ENCODE measurements at places on chromosomes 7 and 10.

GRCh38 chr10:24882047-24882698, 70.2 kb downstream of the PRTFDC1 start:
- DNase-seq, result peak; percentile 82

- peak; percentile 28 for DNase-seq
These were observed 58.1 kb downstream of the PRTFDC1 start for GRCh38 chr10:24894309-24894708.

DNA sequence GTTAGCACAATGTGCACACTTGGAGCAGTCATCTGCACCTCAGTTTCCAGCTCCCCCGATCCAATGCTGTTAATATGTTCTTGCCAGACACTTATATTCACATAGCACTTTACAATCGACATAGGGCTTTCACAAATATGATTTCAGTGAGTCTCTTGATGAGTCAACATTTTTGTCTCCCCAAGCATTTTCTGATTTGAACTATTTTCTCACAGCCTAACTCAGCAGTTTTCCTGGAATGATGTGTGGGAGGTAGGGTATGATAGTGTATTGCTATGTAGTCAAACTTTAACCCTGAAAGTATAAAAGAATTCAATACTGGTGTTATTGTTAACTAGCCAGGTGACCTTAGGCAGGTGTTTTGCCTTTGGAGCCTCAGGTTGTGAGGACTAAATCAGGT, 82.5 kb upstream of the LRGUK start:
- peak; percentile 10 for DNase-seq

DNA sequence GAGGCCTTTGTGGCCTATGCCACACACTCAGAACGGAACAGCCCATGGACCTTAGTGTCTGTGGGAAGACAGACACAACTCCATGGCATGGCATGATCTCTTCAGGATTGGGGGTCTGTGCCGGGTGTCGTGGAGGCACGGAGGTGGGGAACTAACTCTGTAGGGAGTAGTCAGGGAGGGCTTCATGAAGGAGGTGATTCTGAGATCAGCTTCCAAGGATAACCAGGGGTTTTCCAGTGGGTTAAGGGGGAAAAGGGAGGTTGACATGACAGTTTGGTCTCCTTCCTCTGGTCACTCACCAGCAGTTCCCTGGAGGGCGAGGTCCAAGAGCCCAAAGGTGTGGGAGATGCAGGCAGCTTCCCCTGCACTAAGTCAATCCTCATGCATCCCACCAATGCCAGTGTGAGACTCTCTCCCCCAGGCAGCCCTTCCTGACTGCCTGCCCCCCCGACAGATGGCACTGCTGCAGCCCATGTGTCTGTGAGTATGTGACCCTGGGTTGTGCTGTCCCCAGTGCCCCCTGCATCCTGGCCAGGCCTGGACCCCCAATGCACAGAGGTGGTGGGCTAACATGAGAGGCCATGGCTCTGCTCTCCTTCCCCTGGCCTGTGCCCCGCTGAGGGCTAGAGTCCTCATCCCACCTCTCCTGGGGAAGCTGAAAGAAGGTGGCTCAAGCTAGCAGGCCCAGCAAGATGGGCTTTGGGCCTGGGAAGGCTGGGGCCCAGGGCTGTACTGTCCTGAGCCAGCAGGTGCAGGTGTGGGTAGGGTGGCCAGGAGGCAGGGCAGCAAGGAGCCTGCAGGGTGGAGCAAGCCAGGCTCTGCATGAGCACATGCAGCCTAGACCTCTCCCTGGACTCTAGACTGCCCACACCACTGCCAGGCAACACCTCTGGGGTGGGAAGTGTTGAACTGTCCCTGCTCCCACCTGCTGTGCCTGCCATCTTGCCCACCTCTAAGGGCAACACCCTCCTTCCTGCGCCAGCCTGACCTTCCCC, 39.7 kb downstream of the RASGEF1A start:
- DNase-seq, result no peak

GRCh38 chr10:14949291-14949690, 4.6 kb downstream of the DCLRE1C start:
- no peak for DNase-seq

GRCh38 chr10:49605216-49605938, 4.7 kb upstream of the SLC18A3 start:
- DNase-seq, result no peak

DNA sequence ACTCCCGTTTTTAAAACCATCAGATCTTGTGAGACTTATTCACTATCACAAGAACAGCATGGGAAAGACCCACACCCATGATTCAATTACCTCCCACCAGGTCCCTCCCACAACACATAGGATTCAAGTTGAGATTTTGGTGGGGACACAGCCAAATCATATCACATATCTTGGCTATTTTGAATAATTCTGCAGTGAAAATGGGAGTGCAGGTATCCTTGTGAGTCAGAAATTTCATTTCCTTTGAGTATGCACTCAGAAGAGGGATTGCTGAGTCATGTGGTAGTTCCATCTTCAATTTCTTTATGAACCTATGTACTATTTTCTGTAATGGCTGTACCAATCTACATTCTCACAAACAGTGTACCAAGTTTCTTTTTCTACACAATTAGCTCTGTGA, 125.8 kb downstream of the ANKRD7 start:
- DNase-seq, result no peak

- DNase-seq, result no peak
These were observed 6.3 kb upstream of the C7orf33 start for GRCh38 chr7:148584154-148584827.

DNA sequence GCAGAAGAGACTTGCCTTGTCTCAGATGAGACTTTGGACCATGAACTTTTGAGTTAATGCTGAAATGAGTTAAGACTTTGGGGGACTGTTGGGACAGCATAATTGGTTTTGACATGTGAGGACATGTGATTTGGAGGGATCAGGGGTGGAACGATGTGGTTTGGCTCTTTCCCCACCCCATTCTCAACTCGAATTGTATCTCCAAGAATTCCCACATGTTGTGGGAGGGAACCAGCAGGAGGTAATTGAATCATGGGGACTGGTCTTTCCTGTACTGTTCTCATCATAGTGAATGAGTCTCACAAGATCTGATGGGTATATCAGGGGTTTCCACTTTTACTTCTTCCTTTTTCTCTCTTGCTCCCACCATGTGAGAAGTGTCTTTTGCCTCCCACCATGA, 229.7 kb upstream of the KCND2 start:
- peak; percentile 44 for DNase-seq

DNA sequence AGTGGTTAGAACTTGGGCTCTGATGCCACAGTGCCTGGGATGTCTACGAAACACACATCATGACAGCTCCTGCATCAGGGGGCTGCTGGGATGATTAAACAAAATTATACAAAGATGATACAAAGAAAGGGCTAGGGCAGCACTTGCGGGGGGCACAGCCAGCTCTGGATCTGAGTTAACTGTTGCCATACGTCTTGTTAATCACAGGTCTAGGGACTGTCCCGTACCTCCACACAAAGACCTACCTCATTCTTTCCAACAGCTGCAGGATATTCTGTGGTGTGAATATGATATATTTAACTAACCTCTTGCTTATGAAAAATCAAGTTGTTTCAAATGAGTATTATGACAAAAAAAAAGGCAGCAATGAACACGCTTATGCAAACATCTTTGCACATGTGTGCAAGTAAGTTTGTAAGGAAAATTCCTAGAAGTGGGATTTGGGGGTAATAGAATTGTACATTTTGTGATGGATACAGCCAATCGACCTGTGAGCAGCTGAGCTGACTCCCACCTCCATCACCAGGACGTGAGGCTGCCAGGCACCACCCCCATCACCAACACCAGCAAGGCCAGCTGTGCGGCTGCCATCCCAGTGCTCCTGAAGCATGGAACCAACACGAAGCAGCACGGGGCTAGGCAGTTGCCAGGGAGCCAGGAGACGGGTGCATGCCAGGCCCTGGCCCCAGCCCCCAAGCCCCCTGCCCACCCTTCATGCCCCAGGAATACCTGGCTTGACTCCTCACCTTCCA, 23.5 kb downstream of the PTPRN2 start:
- DNase-seq, result no peak

- DNase-seq, result no peak
These were observed 87.8 kb downstream of the TBXAS1 start for GRCh38 chr7:139916717-139917395.

- DNase-seq, result peak; percentile 45
These were observed 18.6 kb downstream of the OPALIN start for GRCh38 chr10:96339956-96340904.

- DNase-seq, result peak; percentile 94
These were observed 842 bp upstream of the SKIDA1 start for GRCh38 chr10:21526188-21526859.

GRCh38 chr10:47104786-47105385, 193.7 kb downstream of the PTPN20 start:
- DNase-seq, result no peak

GRCh38 chr7:121954803-121955202, 81.8 kb downstream of the PTPRZ1 start:
- DNase-seq, result peak; percentile 63

DNA sequence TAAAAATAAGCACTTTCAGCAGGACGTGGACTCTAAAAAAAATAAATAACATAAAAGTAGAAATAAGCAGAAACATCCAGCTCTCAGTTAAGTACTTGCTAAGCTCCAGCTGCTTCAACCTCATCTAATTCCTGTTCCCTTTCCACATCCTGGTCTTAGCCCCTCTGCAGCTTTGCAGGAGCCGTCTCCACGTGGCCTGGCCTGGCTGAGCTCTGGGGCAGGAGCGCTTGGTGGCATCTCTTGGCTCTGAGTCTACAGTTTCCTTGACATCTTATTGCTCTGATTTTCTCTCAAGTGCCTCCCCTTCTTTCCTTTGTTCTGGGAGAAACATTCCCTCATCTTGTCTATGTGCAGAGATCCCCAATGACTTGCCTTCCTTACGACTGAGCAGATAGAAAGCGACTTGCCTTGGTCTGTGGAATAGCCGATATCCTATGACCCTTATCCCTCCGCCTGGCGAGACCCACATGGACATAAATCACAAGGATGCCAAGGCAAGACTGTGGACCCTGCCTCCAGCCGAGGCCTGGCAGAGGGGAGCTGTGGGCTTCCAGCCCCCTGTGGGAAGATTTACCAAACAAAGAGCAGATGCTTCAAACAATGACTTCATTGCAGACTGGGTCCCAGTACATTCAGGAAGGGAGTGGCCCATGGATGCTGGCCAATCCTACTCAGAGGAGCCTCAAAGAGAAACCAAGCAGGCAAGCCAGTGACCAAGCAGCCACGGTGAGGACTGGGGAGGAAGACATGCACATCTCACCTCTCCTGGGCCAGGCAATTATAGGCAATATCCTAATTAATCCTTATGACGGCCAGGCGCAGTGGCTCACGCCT, 61.9 kb downstream of the SPOCK2 start:
- DNase-seq, result peak; percentile 16

DNA sequence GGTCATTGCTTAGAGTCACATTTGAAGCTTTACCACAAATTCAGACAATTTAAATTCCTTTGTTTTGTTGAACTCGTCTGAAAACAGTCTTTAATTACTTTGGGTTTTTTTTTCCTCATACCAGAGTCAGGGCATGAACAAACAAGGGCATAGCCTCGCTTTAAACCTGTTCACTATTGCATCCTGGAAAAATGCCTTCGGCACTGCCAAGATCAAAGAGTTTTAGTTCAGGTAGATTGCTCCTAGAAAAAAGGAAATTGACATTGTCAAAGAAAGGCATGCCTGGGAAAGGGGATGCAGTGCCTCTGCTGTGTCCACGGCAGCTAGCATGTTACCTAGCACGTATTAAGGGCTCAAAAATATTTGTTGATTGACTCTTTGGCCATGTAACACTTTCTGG, 235.1 kb downstream of the ARHGAP21 start:
- no peak for DNase-seq

DNA sequence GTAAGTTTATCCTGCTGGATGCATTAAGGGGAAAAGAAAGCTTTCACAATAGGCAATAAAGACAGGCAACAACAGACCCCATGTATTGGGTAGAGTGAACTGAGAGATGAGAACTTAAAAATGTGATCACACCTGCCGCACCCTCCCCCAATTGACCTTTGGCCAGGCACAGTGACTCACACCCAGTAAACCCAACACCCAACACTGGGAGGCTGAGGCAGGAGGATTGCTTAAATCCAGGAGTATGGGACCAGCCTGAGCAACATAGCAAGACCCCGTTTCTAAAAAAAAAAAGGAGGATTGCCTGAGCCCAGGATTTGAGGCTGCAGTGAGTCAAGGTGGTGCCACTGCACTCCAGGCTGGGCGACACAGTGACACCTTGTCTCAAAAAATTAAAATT, 86.9 kb downstream of the MPP7 start:
- DNase-seq, result no peak

DNA sequence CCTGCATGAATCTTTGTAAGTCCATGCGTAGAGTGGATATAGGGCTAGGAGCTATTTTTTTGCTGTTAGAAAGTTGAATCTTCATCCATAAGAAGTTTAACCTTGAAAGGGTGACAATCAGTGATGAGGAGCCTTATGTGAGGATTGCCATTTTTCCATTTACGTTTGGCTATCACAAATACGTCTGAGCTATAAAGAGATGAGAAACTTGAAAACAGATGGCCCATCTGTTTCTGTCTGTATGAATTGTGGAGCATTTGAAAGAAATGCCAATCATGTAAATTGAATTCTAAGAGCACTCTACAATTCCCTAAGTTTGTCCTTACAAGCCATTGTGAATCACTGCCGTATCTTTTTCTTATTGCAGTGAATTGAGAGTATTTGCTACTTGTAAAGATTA, 169.8 kb upstream of the TEX47 start:
- DNase-seq, result no peak

DNA sequence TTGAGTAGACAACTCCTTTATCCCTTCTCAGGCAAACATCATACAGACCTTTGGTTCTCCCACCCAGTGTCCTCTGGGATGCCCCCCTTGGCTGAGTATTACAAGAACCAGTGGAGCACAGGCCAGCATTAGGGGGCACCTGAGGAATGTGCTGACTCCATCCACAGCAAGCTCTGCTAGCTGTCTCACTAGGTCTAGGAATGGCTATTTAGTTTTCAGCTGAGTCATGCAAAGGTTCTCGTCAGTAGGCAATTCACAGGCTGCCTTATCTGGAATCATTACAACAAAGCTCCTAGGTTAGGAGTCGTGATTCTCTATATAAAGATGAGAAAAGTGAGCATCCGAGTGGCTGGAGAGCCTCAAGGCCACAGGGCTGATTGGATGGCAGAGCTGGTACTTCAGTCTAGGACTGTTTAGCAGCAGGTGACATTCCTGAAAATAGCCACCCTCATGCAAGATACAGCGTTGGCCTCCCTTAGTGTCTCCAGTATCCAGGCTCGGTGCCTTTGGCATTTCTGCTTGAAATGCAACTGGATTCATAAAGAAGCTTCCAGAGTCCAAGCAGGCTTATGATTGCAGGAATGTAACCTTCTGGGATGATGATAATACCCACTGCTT, 75.8 kb downstream of the CDCA7L start:
- DNase-seq, result peak; percentile 8

GRCh38 chr7:2570021-2570420, 11.2 kb downstream of the IQCE start:
- no peak for DNase-seq

All from fibroblast of skin of right biceps (primary cell).